ENCODE measurements at places on chromosomes 7 and 10.

DNA sequence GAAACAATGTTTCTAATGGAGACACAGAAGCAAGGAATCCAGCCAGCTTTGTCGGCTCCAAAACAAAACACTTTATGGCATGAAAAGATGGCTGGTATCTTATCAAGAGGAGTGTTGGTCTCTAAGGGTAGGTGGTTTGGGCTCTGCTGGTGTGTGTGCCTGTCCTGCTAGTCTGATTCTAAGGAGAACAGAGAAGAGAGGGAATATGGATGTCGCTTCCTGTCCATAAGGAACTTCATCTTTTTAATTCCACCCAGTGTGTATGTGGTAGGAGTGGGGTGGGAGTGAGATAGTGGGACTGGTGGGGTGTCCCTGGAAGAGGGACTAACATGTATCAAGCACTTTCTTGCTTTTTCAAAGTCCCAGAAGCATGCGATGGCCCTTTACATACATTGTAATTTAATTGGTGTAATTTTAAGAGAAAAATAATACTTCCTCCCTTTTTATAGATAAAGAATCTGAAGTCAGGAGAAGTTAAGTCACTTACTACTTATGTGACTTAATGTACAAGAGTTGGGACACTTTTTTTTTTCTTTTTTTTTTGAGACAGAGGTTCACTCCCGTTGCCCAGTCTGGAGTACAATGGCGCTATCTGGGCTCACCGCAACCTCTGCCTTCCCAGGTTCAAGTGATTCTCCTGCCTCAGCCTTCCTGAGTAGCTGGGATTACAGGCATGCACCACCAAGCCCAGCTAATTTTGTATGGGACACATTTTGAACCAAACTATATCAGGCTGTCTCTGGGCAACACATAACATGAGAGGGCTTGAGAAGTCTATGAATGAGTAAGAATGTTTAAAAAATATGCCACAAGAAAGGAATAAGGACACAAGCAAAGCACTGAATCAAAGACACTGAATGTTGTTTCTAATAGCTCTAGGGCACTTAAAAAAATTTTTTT lies 18.8 kb downstream of the NT5C3A start:
- no peak for DNase-seq

DNA sequence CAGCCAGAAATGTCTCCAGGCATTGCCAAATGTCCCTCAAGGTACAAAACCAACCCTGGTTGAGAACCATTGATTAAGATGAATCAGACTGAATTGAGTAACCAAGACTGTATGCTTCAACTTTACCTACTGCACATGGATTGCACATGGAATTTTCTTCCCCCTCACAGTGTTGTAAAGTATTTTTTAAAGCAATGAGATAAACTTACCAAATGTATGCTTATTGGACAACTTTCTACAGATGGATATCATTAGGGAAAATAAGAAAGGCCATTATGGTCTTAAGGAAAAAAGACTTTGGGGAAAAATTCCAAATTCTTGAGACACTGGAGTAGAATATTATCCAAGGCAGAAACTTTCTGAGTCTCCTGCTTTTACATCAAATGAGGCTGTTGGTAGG lies 20.9 kb upstream of the MTPN start:
- no peak for DNase-seq

DNA sequence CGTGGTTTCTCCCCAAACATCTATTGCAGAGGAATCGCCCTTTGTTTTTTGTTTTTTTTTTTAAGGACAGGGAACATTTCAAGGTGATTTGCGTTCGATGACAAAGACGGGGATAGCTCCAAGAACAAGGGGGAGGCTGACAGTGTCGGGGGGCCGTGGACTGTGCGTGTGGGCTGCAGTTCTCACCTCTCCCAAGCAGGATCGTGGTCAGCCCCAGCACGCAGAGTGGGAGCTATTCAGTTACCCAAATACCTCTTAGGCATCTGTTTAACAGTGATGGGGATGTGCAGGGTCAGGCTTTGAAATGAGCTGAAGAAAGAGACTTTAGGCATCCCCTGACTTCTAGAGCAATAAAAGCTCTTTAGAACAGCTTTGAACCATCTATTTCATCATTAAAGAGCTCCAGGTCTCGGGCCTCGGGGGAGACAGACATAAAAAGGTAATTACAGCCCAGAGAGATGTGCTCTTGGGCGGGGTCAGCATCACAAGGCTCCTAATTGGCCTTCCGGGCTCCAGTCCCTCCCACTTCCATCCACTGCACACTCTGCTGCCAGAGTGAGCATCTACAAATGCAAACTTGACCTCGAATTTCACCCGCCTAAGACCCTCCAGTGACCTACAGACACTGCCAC lies 97.3 kb downstream of the MYL10 start:
- DNase-seq: no peak

DNA sequence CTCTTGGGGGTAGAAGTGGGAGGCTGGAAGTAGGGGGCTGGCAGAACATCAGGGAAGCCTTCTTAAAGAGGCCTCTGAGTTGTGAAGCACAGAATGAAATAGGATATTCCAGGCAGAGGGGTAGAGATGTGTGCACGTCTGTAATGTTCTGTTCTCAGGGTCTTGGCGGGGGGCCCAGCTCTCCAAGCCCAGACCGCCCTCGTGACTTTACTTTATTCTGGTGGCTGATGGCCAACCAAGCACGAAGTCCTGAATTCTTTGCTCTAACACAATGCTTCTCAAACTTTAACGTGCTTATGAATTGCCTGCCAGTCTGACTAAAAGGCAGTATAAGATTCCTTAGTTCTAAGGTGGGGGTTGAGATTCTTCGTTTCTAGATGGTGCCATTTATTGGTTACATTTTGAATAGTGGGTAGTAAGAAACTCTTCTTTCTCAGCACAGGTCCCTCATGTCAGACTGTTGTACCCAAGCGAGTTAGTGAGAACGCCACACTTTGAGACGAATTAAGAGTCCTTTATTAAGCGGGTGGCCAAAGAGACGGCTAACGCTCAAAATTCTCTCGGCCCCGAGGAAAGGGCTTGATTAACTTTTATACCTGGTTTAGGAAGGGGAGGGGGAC lies 8.2 kb downstream of the PRXL2A start:
- DNase-seq: no peak

- DNase-seq: no peak
These were observed 37.5 kb downstream of the ZNF467 start for GRCh38 chr7:149735779-149736477.

- DNase-seq: no peak
These were observed 496 bp downstream of the BRI3 start for GRCh38 chr7:98281757-98282606.

- DNase-seq: no peak
These were observed 431.4 kb downstream of the SDK1 start for GRCh38 chr7:3732395-3733005.

- no peak for DNase-seq
These were observed 47.2 kb upstream of the CCDC3 start for GRCh38 chr10:13048762-13049161.

DNA sequence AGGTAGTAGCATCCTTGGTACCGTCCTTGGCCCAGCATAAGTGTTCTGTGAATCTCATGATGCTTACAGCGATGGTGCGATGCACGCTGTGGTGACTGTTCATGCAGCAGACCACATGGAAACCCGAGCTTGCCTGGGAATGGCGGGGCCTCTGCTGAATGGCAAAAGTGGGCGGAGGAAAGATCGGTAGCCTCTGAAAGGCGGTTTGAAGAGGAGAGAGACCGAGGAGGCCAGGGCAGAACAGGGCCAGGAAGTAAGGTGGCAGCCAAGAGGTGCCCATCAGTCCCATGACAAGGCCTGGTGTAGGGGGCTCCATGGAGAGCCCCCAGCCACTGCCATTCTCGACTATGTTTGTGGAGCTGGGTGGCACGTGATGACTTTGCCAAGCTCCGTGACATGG lies 33.2 kb upstream of the CNPY1 start:
- no peak for DNase-seq

- no peak for DNase-seq
These were observed 3.2 kb upstream of the GATA3 start for GRCh38 chr10:8051109-8051821.

DNA sequence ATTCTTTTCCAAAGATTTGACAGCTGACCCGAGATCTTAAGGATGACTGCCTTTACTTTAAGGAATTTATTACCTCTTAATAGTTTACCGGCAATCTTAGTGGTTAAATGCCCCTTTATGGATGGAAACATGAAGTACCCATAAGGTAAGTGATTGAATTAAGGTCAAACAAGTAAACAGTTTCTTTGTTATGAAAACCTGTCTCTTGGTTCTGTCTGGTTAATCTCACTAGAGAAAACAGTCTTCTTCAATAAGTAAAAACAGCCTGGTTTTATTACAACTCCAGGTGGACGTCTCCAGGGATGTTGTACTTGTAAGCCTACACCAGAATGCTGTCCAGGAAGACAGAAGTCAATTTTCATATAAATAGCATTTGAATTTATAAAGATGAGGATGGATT lies 161.8 kb upstream of the MTPN start:
- DNase-seq: no peak

DNA sequence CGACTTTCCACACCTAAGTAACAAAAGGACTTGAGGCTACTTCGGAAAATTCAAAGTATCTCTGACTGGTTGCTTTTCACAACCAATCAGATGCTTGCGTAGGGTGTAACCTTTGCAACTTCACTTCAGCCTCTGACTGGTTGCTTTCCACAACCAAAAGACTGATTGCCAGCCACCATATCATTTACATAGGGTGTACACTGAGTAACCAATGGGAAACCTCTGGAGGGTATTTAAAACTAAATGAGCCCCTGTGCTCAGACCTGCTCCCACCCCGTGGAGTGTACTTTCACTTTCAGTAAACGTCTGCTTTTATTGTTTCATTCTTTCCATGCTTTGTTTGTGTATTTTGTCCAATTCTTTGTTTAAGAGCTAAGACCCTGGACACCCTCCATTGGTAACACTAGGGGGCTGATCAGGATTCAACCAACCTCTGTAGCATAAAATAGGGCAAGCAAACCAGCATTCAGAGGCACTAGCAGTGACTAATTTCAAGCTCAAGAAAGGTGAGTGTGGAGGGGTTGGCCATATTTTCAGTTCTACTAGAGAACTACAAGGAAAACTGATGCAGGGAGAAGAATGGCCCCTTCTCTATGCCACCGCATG lies 390.8 kb downstream of the POM121L12 start:
- DNase-seq: no peak

- no peak for DNase-seq
These were observed 81.8 kb downstream of the SEMA3A start for GRCh38 chr7:84112771-84113170.

GRCh38 chr10:59362959-59363381 lies 621 bp upstream of the FAM13C start:
- DNase-seq: no peak

- no peak for DNase-seq
These were observed 31.5 kb downstream of the BICC1 start for GRCh38 chr10:58544135-58544534.

- DNase-seq: peak; percentile 7
These were observed 7.9 kb upstream of the INMT start for GRCh38 chr7:30744075-30744417.

Measured in CD4-positive, alpha-beta T cell treated with Interleukin-12 subunit alpha and Interleukin-12 subunit beta, for 1 hour (primary cell).